ENCODE measurements at places on chromosomes 1 and 21.
A peak's percentile ranks its signal among the peaks of the same experiment; 100 is the strongest.

GRCh38 chr1:177859572-177859971, 110.3 kb downstream of the SEC16B start:
- no peak for DNase-seq

GRCh38 chr1:109886827-109887226, 23.8 kb upstream of the CSF1 start:
- no peak for DNase-seq

- DNase-seq = no peak
Measured at GRCh38 chr1:198638441-198638840, 399 bp upstream of the PTPRC start.

- DNase-seq = no peak
Measured at GRCh38 chr1:87914396-87914795, 585.7 kb downstream of the LMO4 start.

DNA sequence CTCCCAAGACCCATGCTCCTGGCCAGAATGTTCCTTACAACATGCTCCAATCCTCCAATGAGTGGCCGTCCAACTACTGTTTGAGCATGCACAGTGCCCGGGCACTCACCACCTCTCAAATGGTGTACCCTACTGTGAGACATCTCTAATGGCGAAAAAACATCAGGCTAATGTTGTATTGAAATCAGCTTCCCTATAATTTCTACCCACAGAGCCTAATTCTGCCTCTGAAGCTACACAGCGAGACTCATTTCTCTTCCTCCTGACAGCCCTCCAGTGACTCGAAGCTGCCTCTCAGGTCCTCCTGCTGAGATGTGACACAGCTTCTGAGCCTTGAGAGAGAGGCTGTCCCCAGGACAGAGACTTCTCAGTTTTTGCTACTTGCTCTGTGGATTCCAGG, 130.7 kb downstream of the FAM78B start:
- no peak for DNase-seq

- DNase-seq = no peak
Measured at GRCh38 chr1:161175771-161176453, 1.4 kb downstream of the B4GALT3 start.

- DNase-seq = no peak
Measured at GRCh38 chr1:167161242-167161641, 59.4 kb upstream of the POU2F1 start.

GRCh38 chr1:15950302-15950701, 25.6 kb downstream of the ZBTB17 start:
- DNase-seq = peak; percentile 80

DNA sequence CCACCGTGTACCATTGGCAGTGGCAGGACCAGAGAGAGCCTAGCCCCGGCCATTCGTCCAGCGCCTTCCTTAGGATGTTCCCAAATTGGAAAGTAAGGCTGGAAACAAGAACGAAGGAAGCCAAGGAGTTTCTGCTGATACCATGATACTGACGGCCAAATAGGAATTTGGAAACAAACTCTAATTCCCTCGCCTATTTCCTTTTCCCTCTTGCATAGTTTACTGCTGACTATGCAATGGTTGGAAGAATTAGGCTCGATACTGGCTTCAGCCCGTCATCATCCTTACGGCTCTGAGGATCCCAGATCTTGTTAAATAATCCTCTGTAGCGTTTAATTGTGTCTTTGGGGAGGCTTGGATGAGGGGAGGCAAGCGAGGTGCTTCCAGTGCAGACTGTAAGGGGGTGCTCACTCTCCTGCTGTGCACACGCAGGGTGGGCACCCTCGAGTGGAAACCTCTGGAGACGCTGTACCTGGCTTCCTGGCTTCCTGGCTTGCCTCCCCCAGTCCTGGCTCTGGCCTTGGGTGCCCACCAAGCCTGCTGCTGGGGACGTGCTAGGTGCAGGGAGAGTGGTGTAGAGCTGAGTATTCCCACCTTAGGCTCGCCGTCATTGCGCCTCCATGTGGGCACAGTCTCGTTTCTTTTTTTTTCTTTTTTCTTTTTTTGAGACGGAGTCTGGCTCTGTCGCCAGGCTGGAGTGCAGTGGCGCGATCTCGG, 27.4 kb upstream of the CAMTA1 start:
- DNase-seq = no peak

All from activated naive CD8-positive, alpha-beta T cell treated with anti-CD3 and anti-CD28 coated beads, Interleukin-2, amount 50 U/mL, for 24 hours (primary cell).